ENCODE measurements at places on chromosomes 4 and X.

DNA sequence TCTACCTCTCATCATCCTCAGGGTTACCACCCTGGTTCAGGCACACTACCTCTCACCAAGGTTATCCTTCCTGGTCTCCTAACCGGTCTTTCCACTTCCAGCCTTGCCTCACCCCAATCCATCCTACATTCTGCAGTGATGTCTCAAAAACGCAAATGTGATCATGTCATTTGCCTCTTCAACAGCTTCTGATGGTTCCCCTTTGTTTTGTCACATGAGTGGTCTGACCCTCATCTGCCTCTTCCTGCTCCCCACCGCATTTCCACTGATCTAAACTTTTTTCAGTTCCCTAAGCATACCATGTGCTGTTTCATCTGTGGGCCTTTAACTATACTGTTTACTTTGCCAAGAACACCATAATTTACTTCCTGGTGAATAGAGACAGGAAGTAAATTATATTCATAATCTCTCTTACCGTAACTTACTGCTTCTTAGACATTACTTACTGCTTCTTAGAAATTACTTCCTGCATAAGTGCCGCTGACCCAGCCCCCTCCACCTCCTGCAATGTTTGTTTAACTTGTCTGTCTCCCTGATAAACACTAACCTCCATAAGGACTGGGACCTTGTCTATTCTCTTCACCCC is 27.1 kb upstream of the NSUN7 start:
- DNase-seq, result peak; percentile 54

- no peak for DNase-seq
Measured at GRCh38 chr4:167339781-167340180, 105.5 kb upstream of the SPOCK3 start.

DNA sequence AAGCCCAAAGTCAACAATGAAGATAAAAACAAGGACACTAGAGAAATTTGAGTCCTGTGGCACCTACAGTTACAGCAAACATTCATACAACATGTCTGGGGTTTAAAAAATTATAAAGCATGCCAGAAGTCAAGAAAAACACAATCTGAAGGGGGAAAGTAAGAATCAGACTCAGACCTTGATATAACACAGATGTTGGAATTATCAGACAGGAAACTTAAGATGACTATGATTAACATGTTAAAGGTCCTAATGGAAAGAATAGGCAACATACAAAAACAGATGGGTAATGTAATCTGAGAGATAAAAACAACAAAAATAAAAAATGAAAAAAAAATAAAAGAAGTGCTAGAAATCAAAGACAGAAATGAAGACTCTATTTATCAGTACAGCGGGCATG is 446.5 kb downstream of the SPRY1 start:
- no peak for DNase-seq

DNA sequence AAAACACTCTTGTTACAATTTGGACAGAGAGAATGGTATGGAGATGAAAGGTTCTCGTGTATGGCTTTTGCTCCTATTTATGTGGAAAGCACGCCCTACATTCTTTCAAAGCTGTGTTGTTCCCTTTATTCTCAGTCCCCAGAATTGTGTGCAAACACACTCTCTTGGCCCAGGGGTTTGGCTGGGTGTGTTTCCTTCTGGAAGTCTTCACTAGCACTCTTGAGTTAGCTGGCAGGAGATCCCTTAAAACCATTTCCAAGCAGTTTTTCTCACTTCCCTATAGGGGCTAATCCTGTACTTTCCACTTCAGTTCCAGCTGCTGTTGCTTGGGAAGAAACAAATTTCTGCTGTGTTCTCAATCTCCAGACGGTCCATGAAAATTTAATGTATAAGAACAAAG is 35.1 kb downstream of the FHL1 start:
- DNase-seq, result no peak

GRCh38 chrX:12867685-12868084 is 813 bp downstream of the TLR7 start:
- no peak for DNase-seq

GRCh38 chr4:176187624-176188023 is 7.8 kb downstream of the SPATA4 start:
- no peak for DNase-seq

DNA sequence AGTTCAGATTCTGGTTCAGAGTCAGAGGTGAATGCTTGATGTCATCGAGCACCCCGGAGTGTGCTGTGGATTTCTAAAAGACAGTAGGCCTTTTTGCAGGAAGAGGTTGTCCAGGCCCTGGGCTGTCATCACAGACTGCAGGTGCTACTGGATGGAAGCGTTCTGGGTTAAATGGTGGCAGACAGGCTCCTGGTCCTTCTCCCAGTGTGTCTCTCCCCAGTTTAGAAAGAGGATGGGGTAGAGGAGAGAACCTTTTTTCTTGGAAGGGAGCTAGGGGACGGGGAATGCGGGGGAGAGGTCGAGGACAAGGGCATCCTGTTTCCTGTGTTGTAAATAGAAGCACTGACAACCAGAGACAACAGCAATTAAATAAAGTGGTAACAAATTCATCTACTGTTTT is 102.3 kb upstream of the NUDT6 start:
- no peak for DNase-seq

GRCh38 chr4:147753047-147753446 is 21.2 kb downstream of the ARHGAP10 start:
- DNase-seq, result no peak

DNA sequence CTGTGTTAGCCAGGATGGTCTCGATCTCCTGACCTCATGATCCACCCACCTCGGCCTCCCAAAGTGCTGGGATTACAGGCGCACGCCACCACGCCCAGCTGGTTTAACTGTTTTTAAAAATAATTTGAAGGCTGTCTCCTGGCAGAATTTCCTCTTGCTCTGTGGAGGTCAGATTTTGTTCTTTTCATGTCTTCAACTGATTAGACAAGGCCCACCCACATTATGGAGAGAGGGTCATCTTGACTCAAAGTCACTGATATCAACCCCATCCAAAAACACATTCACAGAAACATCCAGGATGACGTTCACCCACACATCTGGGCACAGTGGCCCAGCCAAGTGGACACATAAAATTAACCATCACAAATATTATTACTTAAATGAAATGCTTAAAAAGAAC is 365.4 kb downstream of the DHRSX start:
- no peak for DNase-seq

GRCh38 chrX:17680732-17681413 is 56.4 kb upstream of the SCML1 start:
- no peak for DNase-seq

DNA sequence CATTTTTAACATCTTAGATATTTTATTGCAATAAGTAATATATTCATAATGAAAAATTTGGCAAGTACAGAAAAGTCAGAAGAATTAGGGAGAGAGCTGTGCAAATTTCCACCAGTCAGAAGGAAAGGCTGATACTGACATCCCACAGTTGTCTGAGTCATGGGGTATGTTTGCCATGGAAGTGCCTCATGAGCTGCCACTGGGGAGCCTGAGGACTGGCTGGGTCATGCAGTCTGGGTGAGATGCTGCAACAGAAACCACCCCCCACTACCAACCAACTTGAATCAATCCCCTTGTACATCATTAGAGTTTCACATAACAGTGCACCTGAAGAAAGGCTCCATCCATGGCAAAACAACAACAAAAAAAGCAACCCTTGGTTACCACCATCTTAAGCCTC is 45.2 kb upstream of the ENPP6 start:
- no peak for DNase-seq

DNA sequence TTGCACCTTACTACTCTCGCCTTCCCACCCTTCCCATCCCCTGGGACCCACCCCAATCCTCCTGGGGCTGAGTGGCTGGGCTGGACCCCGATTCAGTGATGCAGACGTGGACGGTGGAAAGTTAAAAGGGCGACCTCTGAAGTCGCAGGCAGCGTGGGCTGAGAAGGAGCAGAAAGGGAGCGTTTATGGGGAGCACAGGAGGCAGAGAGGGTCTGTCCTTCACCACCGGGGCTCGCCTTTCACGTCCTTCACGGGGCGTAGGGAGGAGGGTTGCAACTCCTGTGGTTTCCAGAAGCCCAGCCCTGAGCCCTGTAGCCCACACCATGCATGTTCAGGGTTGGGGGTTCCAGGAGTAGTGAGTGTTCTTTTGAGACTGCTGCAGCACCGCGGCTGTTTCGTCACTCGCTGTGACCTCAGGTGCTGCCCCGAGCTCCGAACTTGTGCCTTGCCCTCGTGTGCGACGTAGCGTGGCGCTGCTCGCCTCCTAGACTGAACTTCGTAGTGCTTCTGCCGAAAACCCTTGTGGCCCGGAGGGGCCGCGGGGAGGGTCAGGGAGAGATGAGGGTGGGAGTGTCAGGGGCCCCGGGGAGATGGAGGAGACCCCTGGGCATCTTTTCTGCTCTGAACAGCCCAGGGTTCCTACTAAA is 1.6 kb downstream of the NHS start:
- DNase-seq, result no peak

GRCh38 chrX:153766098-153766817 is 2.2 kb downstream of the PLXNB3 start:
- DNase-seq, result no peak

DNA sequence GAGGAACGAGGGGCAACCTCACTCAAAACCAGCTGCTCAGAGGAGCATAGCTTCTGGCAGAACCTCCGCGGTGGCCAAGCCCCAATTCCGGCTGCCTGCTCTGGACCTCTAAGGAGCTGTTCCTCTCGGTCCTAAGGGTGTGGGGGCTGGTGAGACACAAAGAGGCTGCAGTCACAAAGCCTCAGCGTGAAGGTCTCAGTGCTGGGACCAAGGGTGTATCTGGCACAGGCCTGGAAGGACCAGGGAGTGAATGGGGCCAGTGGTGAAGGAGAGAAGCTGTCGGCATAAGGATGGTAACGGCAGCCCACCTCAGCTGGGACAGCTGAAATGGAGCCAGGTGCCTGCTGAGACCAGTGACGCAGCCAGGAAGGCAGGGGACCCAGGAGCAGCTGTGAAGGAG is 5.3 kb downstream of the PDE6B start:
- no peak for DNase-seq

GRCh38 chr4:79330720-79331119 is 4.9 kb upstream of the NAA11 start:
- no peak for DNase-seq

DNA sequence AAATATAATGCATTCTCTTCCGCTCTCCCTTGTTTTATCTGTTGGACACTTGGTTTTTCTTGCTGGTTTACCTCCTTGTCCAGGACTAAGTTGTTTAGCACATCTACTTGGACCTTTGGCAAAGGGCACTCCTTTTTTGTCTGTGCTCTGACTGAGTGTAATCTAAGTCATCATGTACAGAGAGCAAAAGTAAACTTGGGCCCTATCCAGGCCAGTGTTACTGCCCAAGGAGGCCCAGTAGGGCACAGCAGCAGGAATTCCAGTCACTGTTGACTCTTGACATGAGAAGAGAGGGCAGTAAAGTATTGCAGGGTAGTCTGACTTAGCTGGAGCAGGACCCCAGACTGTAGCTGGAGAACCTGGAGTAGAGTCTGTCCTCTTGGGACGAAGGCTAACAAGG is 445.5 kb downstream of the ZIC3 start:
- DNase-seq, result no peak

Measured in CD4-positive, alpha-beta T cell treated with Interleukin-4 for 1 hour (primary cell).